ENCODE measurements at places on chromosomes 5 and 9.
A peak's percentile ranks its signal among the peaks of the same experiment; 100 is the strongest.

DNA sequence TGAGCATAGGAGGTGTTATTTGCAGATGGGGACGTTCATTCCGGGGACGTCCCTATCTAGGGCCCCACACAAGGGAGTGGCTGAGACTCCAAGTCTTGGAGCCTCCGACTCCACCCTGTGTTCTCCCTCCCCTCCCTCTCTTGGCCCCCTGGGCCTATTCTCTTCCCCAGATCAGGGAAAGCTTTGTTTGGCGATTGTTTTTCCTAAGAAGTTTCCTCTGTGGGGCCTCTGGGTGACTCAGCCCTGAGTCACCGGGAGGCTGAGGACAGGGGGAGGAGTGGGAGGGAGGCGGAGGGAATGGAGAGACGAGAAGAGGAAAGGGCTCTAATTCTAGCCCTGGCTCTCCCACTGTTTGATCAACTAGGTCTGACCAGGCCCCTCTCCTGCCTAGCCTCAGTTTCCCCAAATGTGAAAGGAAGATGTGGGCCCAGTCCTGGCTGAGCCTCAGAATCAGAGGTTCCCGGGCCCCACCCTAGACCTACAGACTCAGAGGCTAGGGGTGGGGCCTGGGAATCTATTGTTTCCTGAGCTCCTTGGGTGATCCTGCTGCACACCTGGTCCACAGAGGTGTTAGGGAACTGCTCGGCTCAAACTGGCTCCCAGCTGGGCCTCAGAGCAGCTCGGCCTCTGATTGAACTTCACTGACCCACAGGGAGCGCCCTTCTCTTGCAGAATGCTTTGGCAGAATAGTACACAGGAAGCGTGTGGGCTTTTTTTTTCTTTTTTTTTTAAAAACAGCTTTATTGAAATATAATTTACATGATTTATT, 19.2 kb downstream of the GSN start:
- DNase-seq: no peak

DNA sequence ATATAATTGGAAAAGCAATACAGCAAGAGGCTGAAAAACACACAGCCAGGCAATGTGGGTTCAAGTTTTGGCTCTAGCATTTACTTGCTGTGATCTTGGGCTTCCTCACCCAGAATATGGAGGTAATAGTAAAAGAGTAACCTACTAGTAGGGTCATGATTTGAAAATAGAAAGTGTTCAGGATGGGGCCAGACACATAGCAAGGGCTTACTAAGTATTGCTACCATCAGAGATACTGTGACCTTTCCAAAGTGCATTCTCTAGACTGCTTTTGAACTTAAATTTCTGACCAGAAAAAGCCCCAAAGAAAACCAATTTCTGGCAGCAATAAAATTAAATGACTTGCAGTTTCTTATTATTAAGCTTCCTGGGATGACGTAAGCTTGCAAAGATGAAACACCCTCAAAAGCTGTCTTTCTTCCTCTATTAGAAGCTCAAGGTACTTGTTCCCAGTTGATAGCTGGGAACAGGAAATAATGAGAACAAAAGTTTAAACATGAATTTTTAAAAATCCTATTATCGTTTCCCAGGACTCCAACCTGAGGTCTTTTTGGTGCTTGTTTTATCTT, 20.3 kb downstream of the SLC45A2 start:
- DNase-seq: no peak

GRCh38 chr9:79471580-79472543, 99.9 kb upstream of the TLE4 start:
- DNase-seq: peak; percentile 23

DNA sequence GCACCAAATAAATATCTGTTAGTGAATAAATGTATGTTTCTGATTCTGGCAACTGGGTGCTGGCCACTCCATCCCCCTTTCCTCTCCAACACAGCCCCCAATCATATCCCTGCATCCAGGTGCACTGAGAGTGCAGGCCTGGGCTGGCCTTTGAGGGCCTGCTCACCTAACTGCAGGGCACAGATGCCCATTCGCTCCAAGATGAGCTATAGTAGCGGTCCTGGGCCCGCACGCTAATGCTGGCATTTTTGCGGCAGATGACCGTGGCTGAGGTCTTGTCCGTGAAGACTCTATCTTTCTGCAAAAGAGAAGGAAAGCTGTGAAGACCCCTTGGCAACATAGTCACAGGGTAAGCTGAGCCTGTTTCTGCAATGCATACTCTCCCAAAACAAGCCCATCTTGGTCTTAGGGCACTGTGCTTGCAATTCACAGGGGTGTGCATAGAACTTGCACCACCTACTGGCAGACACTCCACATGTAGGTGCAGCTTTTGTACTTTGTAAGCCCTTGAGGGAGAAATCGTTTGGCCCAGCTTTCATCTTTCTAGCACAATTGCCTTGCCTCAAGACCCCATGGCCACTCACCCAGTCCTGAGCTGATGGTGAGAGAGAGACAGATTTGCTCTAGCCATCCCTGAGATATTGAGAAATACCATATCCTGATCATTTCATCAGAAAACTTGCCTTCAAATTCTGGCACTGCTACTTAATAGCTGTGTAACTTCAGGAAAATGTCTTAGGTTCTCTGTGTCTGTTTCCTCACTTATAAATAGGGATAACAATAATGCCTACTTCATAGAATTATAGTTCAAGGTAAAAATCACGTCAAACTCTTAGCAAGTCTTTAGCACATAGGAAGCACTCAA, 13.5 kb downstream of the IL12B start:
- peak; percentile 49 for DNase-seq

GRCh38 chr5:76960004-76960625, 7.3 kb downstream of the CRHBP start:
- no peak for DNase-seq

- DNase-seq: no peak
Observed at GRCh38 chr5:163565492-163565891, 60.1 kb downstream of the MAT2B start.

- DNase-seq: peak; percentile 9
Observed at GRCh38 chr5:81292130-81292529, 9.3 kb upstream of the ZCCHC9 start.

GRCh38 chr5:22892441-22892840, 39.3 kb upstream of the CDH12 start:
- DNase-seq: no peak

- no peak for DNase-seq
Observed at GRCh38 chr5:111422747-111423720, 89.3 kb downstream of the STARD4 start.

DNA sequence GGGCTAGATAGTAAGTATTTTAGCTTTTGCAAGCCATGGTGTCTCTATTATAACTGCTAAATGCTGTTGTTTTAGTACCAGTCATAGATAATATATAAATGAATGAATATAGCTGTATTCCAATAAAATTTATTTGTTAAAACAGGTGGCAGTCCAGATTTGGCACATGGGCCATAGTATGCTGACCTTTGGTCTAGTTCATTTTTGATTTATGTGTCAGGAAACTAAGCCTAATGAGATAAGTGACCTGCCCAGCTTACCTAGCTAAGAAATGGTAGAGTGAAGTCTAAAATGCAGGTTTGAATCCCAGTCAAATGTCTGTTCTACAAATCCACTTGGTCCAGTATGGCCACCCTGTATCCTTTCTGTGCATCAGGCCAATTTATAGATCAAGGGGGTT, 139.3 kb downstream of the ALDH1A1 start:
- DNase-seq: no peak

DNA sequence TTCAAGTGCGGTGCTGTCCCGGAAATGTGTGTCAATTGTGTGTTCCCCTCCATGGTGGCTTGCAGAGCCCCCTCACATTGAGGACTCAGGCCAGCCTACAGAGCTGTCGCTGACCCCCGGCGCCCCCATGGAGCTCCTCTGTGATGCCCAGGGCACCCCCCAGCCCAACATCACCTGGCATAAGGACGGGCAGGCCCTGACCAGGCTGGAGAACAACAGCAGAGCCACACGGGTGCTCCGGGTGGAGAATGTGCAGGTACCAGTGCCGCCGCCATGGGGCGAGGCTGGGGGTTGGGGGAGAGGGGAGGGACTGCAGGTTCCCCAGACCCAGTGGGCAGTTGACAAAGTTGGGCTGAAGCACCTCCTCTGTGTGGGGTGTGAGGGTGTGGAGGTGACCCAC, 50.4 kb upstream of the ASS1 start:
- no peak for DNase-seq

GRCh38 chr5:94471521-94471920, 146.9 kb downstream of the KIAA0825 start:
- no peak for DNase-seq

GRCh38 chr5:38344891-38345290, 86.5 kb downstream of the EGFLAM start:
- DNase-seq: no peak

GRCh38 chr5:138528208-138528607, 14.8 kb downstream of the ETF1 start:
- DNase-seq: no peak

DNA sequence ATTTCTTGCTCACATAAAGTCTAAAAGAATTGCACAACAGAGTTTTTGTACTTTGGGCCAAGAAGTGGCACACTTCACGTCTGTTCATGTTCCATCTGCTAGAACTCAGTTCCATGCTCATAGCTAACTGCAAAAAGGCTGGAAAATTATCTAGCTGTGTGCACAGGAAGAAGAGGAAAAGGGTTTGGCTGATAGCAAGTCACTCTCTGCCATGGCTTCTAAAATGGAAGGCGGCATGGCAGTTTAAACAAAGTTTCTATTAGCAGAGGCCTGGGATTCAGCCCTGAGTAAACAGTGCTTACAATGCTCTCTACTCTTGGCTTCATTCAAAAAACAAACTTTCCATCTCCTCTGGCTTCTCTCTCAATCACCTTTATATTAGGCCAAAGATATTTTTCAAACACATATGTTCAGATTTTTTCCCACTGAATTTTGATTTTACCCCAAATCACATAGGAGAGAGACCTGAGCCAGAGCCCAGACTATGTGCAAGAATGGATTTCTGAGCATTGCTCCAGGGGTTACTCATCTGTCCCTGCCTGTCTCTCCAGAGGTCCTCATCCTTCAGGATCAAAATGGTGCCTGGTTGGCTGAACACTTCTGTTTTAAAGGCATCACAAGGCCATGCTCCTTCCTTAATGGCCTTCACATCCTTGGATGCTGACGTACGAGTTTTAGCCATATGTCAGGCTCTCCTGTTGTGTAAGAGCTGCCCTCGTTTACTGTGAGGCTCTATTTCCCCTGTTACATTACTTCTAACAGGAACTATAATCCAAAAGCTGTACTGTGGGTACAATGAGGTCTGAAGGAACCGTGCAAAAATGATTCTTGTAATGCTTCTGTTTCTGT, 226.6 kb downstream of the SAXO1 start:
- no peak for DNase-seq

DNA sequence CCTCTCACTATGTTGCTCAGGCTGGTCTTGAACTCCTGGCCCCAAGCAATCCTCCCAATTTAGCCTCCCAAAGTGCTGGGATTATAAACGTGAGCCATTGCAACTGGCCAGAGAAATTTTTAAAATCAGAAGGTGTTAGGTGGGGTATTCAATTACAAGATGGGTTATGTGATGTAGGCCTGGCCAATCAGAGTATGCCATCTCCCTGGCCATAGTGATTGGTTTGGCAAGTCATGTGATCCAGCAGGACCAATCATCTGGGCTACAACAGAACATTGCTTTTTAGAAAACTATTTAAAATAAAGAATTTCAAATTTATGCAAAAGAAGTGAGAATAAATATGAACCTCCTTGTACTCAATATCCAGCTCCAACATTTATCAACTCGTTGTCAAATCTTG, 22.4 kb downstream of the NMRK1 start:
- DNase-seq: no peak

GRCh38 chr9:124332361-124333202, 74.8 kb downstream of the NEK6 start:
- no peak for DNase-seq

DNA sequence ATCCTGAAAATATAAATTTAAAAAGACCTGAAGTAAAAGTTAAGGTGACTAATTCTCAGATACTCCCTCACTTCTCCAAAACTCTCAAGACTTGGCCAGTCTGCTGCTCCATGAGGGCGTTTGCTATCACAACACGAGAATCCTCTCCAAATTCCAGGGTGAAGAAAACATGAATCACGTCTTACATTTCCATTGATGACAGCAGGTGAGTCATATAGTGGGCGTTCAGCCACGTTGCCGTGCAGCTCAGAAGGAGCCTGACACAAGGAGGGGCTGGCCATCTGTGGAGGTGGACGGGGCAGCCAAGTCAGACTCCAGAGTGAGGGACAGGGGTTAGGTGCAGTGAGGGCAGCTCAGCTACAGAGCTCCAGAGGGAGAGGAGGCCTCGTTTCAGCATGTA, 555.1 kb upstream of the ADAMTS16 start:
- no peak for DNase-seq

DNA sequence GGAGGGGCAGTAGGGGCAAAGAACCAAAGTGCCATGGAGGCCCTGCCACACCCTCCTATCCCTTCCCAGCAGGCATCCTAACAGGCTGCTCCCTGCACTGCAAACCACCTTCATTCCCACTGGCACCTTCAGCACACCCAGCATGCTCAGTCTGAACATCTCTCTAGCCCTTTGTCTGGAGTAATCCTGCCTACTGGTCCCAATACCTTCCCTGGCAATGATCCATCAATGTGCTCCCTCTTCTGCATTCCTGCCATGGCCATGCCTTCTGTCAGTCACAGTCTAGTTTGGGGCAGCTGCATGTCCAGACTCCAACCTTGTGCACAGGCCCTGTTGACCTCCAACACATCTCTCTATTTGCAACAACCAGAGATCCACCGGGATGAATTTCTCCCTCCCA, 4.9 kb downstream of the MACROH2A1 start:
- DNase-seq: no peak

DNA sequence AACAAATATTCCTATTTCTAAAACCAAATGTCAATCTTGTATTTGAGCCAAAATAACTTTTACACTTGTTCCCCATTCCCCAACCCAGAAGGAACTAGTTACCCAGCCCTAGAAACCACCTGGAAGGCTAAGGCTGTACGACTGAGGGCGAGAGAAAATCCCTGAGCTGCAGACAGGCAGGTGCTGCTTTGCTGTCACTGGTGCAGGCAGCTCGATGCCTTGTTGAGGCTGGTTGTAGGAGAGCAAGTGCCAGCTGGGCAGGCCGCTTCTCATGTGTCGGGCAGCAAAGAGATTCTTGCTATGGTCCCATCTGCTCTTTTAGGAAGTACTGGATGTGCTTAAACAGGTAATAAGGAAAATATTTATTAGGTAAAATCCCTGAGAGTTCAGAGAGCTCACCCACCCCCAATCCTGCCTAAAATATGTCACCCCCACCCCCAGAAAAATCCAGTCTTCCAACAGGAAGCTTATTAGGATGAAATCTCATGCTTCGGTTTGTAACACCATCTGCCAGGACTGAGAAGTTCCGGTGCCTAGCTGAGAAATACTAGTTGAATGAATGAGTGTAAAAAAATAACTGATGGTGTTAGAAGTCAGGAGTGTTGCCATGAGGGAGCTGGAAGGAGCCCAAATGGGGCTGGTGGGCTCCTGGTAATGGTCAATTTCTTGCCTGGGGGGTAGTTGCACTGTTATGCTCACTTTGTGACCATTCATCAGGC, 91.1 kb upstream of the DMRT1 start:
- DNase-seq: no peak

DNA sequence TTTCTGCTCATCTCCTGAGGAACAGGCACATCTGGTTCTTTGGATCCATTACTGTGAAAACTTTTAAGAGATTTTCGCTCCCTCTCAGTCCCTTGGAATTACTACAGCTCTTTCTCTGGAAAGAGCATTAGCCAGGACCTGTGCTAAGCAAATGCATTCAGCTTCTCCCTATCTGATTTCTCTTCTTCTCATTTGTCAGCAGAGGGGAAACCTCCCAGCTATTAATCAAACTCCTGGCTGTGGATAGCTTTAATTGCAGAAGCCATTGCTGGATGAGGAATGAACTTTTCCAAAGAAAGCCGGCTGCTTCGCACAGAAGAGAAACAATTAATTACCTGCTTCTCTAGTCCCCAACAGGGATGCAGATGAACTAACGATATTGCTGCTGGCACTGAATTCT, 37.9 kb downstream of the TLR4 start:
- DNase-seq: no peak

All from CD4-positive, alpha-beta T cell treated with Interleukin-21 for 1 hour (primary cell).